NCI-H2107 (cell line): ENCODE measurements at places on chromosomes 4 and X.

GRCh38 chr4:140257461-140258305 lies 103.7 kb upstream of the MAML3 start:
- no peak for DNase-seq

DNA sequence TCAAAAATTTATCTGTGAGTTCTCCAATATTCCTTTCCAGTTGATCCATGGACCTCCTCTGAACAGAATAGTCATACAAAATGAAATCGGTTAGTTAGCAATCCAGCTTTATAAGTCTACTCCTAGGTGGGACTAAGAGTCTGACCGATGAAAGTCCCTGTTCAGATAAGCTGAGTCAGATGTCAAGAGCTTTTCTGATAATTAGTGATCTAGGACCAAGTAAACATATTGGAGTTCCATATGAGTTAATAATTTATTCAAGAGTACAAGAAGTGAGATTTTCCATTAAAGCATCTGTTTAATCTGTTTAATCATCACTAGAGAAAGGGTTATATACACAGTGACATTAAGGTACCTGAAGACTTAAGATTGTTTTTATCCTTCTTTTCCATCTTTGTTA lies 74.7 kb downstream of the UGT8 start:
- DNase-seq: no peak

DNA sequence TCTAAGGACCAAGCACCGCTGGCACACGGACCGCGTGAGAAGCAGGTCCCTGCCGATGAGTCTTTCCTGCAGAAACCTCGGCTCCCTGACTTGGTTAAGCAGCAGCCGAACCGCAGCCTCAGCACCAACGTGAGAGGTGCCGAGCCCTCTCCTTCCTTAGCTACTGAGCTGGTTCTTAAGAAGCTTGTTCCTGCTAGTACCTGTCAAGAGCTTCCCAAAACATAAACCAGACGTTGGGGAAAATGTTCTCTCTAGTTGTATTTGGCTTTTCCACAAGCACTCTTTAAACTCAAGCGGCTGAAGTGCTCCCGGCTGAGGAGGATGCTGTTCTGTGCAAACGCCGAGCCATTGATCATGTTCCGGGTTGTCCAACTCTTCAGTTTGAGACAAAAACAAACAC lies 29.3 kb upstream of the TLR3 start:
- DNase-seq: no peak

DNA sequence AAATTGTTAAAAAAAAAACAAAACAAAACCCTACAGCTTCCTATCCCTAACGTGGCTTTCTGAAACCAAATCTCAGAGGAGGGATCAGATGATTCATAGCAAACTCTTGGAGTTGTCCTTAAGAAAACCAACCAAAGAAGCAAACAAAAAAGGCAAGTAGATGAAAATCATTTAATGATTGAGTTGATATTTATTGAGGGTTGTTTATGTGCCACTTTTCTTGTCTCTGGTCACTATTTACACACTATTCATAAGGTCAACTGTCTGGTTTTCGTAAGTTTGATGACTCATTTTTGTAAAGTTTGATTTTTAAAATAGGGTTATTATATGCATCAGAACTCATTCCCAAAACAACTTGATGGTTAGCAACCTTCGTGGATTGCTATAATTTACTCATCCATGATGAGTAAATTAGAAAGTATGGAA lies 133.4 kb downstream of the UNC5C start:
- no peak for DNase-seq

DNA sequence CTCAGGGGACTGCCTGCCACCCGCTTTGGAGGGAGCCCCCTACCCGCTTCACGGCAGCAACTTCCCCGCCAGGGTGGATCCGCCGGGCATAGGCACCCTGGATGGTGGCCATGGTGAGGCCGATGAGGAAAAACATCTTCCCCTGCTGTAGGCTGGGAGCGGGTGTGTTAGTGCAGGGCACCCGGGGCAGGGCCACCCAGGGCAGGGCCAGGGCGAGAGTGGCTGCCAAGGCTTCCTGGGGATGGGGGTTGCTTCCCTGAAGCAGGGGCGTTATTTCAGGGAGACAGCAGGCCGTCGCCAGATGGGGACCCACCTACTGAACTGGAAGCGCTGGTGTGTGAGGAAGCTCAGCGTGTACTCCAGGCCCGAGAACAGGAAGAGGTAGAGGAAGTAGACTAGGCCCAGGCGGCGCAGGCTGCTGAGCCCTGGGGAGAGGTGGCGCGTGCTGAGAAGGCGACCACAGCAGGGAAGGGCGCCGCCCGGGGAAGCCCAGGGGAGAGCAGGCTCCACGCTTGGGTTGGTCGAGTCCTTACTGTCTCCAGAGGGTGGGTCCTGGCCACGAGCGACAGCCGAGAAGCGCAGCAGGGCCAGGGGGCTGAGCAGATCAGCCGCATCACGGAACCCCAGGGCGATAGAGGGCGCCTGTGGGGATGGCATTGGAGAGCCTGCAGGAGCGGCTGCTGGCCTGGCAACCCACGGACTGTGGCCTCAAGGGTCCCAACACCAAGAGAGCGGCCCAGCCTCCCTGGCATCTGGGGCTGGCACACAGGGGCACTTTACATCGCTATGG lies 31.5 kb downstream of the NOP14 start:
- DNase-seq: no peak

DNA sequence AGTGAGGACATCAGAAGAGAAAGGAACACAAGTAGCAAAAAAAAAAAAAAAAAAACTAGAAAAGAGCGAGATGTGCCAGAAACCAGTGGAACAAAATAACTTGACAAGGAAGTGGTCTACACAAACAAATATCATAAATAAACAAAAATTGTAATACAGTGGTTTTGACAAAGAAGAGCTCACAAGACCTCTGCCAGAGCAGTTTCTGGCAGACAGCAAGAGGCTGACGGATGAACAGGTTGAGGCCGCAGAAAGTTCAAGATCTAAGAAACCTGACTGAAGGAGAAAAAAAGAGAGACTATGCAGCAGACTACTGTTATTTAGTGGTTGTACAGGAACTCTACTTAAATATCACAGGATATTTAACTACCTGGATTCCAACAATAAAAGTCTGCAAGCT lies 66.2 kb downstream of the MAB21L2 start:
- no peak for DNase-seq

DNA sequence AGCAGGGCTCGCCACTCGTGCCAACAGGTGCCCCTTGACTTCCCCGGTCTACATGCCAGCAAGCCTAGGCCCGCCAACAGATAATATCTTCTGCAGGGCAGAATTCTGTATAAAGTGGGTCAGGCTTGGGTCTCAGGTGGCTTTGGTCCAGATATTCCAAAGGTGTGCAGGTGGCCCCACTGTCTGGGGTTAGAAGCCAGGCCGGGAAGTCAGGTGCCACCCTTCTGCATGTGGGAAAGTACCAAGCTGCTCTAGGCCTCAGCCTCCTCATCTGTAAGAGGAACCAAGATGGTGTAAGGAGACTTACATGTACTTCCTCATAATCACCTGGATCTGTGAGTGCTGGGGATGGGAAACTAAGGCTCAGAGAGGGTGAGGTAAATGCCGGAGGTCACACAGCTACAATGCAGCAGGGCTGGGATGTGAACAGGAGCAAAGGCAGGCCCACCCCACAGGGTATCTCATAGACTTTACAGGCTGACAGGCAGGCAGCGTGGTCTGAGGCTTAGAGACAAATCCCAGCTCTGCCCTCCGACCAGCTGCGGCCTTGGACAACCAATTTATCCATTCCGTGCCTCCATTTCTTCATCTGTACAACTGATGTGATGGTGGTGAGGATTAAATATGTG lies 35.9 kb downstream of the WDR1 start:
- no peak for DNase-seq

DNA sequence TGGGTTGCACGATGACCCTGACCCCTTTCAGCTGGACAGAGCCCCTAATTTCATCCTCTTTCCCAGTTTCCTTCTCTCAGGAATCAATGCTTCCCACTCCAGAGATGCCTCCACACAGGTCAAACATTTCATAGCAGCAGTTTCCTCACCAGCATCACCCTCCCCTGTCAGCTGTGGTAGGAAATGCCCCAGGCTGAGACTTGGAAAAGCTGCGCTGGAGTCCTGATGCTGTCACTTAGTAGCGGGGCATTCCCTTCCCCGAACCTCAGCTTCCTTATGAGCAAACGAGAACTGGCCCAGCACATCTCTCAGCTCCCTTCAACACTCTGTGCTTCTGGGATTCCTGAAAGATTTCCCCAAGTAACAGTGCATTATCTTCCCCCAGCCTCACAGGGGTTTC lies 2.7 kb downstream of the GJB1 start:
- DNase-seq: no peak

- no peak for DNase-seq
Measured at GRCh38 chr4:174216799-174217272, 66.6 kb downstream of the FBXO8 start.

- DNase-seq: no peak
Measured at GRCh38 chr4:81806485-81806884, 334.8 kb upstream of the RASGEF1B start.

- no peak for DNase-seq
Measured at GRCh38 chrX:110414679-110415439, 56.2 kb downstream of the RTL9 start.

- no peak for DNase-seq
Measured at GRCh38 chr4:82515705-82516104, 46.1 kb downstream of the TMEM150C start.

GRCh38 chrX:130825525-130825924 lies 77.5 kb downstream of the ENOX2 start:
- DNase-seq: no peak

DNA sequence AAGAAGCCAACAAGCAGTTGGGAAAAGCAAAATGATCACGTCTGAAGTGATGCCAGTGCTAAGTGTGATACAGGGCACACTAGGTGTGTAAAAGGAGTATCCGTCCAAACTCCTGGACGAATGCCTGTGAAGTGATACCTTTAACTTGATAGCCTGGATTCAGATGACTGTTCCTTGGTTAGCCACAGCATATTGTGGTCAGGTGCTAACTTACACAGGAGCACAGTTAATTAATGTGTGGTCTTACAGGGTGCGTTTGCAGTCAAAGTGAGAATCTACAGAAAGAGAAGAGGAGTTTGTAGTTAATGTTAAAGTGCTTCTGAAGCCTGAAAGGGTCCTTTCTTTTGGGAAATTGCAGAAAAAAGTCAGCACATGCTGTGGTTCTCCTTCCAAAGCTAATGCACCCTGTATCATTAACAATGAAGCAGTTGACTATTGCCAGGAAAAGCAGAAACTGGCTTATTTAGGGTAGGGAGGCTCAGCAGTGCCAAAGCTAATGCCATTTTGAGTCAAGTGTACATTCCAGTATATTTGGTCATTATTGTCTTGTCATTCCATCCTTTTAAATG lies 61.1 kb downstream of the DCLK2 start:
- no peak for DNase-seq

GRCh38 chr4:150593996-150594395 lies 12.0 kb downstream of the MAB21L2 start:
- no peak for DNase-seq

DNA sequence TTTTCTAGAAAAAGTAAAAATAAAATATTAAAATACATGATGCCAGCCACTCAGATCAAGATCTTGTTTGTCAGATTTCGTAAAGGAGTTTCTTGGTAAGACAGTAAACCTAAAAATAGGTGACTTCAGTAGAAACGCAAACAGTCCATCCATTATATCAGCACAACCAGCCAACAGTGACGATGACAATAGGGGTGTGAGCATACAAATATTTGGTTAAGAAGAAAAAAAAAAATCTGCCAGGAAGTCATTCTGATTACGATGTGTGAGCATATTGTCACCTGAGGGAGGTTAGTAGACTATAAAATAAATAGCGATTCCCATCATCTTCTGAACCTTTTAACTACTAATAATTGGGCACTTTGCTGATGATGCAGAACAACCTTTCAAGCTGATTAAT lies 37.6 kb downstream of the SLC7A11 start:
- no peak for DNase-seq

GRCh38 chr4:26815706-26816105 lies 44.9 kb upstream of the STIM2 start:
- no peak for DNase-seq

- DNase-seq: no peak
Measured at GRCh38 chrX:17038277-17038676, 91.8 kb downstream of the REPS2 start.

DNA sequence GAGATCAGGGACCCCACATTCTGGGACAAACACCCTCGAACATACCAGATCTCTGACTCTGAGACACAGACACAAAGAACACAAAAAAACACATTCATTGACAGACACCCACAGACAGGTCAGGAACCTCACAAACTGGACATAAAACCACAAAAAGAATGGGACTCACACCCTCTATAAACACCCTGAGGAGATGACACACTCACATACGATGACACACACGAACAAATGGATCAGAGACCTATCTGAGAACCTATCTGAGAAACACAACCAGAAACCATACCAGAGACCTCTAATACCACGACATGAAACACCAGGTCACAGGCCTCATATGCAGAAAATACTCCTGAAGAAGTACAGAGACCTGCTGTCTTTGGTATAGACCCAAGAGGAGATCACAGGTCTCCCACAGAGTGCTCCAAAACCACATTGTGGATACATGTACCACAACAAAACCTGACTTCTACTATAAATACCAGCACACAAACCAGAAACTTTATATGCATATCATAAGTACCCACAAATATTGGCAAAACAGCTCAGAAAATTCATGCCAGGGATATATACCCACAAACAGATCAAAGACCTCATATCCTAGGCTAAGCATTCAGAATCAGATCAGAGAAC lies 19.5 kb downstream of the SUV39H1 start:
- no peak for DNase-seq

- DNase-seq: peak; percentile 71
Measured at GRCh38 chr4:107719922-107720722, at the start of gene PAPSS1. PAPSS1 (minus strand) TSS chr4:107720234; CDS start chr4:107720179, 55 bp downstream.

GRCh38 chrX:38558686-38559085 lies 2.7 kb upstream of the TSPAN7 start:
- DNase-seq: no peak

- no peak for DNase-seq
Measured at GRCh38 chrX:77160301-77160700, 286.9 kb upstream of the FGF16 start.

- no peak for DNase-seq
Measured at GRCh38 chr4:177322266-177322665, 12.6 kb downstream of the NEIL3 start.

DNA sequence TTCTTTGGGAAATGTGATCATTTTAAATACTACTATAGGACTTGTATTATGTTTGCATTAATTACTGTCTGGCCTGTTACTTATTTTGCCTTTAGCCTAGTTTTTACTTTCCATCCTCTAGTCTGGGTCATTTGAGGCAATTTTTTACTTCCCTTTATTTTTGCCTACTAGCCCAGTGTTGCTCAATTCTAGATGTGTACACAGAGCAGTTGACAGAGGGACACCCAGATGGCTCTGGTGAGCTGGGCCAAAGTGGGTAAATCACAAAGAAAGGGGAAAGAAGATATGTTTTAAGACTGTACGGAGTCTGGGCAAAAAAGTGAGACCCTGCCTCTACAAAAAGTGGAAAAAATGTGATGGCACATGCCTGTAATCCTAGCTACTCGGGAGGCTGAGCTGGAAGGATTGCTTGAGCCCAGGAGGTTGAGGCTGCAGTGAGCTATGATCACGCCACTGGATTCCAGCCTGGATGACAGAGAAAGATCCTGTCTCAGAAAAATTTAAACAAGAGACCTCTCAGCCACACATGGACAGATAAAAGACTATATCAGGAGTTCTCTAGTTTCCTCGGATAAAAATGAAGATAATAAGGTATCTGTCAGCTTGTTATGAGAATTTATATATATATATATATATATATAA lies 35.7 kb downstream of the APOO start:
- no peak for DNase-seq
